ENCODE measurements at places on chromosomes 3 and 15.

GRCh38 chr15:91165850-91166249, 65.8 kb downstream of the SV2B start:
- DNase-seq, result no peak

DNA sequence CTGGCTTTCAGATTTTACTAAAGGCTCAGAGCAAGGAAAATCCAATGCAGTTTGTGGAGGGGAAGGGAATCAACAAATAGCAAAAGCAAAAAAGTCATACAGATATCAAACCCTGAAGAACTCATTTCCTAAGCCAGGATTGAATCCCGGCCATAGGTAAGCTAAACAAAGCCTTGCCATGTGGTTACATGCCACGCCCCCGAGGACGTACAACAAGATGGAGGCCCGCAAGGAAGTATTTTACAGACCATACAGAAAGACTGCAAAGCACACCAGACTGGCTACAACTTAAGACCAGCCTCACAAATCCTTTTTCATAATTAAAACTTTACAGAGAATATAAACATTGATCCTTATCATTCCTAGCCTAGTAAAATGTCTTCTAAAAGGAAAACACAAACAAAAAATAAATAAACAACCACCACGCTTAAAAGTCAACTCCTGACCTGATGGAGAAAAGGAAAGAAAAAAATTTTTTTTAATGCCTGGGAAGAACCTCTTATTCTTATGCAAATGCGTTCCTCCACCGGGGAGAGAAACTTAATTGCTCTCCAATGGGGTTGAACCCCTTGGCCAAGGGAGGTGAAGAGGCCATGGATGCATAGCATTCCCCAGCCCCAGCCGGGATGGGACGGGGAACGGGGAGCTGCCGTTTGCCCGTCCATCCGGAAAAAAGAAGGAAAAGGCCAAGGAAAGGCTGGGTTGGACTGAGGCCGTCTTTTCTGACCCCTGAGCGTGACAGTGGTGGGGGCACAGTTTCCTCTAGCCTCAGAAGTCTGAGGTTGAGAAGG, 39.3 kb downstream of the IL1RAP start:
- no peak for DNase-seq

DNA sequence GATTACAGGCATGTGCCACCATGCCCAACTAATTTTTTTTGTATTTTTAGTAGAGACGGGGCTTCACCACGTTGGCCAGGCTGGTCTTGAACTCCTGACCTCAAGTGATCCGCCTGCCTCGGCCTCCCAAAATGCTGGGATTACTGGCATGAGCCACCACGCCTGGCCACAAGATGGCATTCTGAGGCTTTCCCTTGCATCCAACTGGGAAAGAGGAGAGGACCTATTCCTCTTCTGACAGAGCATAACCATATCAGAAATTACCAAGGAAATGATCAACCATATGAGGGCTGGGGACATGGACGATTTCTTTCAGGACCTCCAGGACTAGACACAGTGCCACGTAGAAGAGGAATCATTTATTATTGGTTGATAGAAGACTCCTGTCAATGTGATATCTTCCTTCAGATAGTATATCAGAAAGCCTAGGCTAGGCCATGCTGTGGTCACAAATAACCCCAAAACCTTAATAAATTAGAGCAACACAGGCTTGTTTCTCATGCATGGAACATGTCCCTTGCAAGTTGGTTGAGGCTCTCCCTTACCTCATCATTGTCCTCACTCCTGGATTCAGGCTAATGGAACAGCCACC, 372.3 kb upstream of the IL12A start:
- no peak for DNase-seq

- no peak for DNase-seq
These were observed 103.3 kb upstream of the SLC2A2 start for GRCh38 chr3:171129827-171130226.

- DNase-seq, result no peak
These were observed 144.7 kb downstream of the OTOL1 start for GRCh38 chr3:161641287-161641686.

GRCh38 chr3:14810801-14811661, 7.7 kb upstream of the FGD5 start:
- no peak for DNase-seq

DNA sequence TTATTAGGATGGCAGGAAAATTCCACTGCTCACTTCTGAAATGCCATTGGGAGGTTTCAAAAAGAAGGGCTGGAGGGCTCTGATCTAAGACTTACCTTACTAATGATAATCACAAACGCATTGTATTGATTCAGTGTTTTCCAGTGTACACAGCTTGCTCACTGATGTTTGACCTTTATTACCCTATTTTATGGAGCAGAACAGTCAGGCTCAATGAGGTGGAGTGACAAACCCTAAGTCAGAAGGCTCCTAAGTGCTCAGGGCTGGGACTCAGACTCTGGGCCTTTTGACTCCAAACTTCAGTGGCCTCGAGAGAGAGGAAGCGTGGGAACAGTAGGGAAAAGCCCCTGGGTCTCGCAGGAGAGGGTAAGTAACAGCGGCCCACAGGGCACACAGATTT, 20.3 kb upstream of the RAD18 start:
- DNase-seq, result no peak

GRCh38 chr15:38690719-38691332, 126.2 kb upstream of the RASGRP1 start:
- DNase-seq, result no peak

DNA sequence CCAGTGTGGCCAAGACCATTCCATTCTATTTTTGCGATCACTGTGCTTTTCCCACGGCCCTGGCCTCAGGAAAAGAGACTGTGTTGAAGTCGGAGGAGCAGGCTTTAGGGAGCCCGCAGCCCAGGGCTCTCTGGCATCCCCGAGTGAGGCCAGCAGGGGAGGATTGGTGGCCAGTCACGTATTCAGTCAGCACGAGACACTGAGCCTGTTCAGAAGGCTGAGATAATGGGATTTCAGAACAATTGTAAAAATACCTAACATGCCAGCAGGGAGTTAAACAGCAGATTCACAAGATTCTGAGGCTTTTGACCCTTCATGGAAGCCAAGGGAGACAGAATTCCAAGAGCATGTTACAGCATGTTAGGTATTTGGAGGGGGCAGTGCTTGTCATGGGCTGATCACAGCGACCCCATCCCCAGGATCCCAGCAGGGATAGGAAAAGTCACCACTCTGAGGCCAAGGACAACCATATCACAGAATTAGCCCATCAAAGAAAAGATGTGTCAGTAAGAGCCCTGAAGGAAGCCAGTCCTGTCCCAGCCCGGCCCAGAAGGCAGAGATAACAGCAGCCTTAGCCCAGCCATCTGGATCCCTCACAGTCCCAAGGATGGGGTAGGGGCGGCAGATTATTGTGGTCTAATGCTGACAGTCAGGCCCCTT, 40.6 kb downstream of the AMOTL2 start:
- no peak for DNase-seq

GRCh38 chr3:123961508-123961856, 453 bp upstream of the CCDC14 start:
- no peak for DNase-seq

GRCh38 chr3:37713818-37714204, 147.9 kb upstream of the CTDSPL start:
- DNase-seq, result no peak

GRCh38 chr15:27017168-27017809, 46.3 kb downstream of the GABRG3 start:
- no peak for DNase-seq

GRCh38 chr3:161409858-161410257, 38.5 kb upstream of the SPTSSB start:
- no peak for DNase-seq

GRCh38 chr15:34654625-34655024, 71.2 kb upstream of the GOLGA8B start:
- DNase-seq, result no peak

GRCh38 chr3:172787019-172787418, 36.5 kb downstream of the ECT2 start:
- no peak for DNase-seq

GRCh38 chr3:77365152-77365551, 325.3 kb downstream of the ROBO2 start:
- no peak for DNase-seq

DNA sequence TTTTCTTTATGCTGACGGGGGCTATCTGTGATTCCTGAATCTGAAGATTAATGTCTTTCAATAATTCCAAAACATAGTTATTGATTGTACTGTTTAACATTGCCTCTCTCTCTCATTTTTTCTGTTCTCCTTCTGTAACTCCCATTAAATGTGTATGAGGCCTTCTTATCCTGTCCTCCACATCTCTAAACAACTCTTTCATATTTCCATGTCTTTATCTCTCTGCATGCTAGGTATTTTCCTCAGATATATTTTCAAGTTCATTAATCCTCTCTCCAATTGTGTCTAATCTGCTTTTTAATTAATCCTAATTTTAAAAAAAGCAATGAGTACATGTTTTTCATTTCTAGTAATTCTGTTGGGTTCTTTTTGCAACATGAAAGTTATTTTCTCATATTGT, 173.2 kb downstream of the TLE3 start:
- no peak for DNase-seq

- DNase-seq, result no peak
These were observed 812 bp downstream of the P4HTM start for GRCh38 chr3:48990636-48991469.

DNA sequence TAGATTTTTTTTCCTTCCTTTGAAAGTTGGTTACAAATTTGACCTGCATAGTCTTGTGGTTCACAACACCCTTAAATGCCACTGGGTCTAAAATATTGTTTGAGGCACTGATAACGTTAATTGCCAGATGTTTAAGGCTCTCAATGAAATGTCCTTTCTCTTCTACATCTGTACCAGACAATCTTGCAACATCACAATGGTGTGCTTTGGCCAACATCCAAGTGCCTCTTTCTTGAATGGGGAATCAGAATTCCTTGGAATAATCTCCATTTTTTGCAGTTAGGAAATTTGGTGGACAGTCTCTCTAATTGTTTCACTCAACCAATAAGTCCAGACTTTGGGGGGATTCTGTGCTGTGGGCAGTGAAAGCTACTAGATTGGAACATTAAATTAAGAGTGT, 26.0 kb upstream of the PEX5L start:
- DNase-seq, result no peak

DNA sequence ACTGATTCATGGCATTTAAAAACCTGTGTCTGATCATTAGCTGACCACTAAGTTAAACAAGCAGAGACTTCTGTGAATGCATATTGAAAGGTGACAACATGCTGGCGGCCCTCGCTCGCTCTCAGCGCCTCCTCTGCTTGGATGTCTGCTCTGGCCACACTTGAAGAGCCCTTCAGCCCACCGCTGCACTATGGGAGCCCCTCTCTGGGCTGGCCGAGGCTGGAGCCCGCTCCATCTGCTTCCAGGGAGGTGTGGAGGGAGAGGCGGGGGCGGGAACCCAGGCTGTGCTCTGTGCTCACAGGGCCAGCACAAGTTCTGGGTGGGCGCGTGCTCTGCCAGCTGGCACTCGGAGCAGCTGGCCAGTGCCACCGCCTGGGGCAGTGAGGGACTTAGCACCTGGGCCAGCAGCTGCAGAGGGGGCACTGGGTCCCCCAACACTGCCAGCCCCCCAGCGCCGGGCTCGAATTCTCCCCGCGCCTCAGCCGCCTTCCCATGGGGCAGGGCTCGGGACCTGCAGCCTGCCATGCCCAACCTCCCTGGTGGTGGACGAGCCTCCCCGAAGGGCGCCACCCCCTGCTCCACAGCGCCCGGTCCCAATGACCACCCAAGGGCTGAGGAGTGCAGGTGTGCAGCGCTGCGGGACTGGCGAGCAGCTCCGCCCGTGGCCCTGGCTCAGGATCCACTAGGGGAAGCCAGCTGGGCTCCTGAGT, 252.4 kb downstream of the ZIC4 start:
- DNase-seq, result no peak

GRCh38 chr3:96319166-96319565, 495.2 kb upstream of the EPHA6 start:
- DNase-seq, result no peak

- no peak for DNase-seq
These were observed 61.3 kb downstream of the BDH1 start for GRCh38 chr3:197494366-197495058.

GRCh38 chr3:72145506-72146380, 360.8 kb upstream of the PROK2 start:
- no peak for DNase-seq

DNA sequence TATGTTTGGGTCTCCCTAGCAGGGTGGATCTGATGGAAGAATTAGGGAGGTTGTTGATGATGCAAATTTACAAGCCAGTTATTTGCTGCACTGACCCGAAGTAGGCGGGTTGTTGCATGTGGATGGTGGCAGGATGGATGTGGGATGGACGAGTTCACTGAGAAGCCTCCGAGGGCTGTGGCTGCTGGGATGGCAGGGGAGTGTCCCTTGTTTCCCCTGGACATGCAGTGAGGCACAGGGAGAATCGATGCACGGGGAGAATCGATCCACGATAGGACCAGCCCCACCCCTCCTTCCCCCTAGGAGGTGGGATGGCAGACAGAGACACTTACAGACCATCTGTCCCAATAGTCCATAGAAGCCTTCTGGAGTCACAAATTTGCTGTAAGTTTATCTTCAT, 31.0 kb upstream of the KLF13 start:
- no peak for DNase-seq

GRCh38 chr3:191292243-191293015, 36.8 kb upstream of the CCDC50 start:
- no peak for DNase-seq

DNA sequence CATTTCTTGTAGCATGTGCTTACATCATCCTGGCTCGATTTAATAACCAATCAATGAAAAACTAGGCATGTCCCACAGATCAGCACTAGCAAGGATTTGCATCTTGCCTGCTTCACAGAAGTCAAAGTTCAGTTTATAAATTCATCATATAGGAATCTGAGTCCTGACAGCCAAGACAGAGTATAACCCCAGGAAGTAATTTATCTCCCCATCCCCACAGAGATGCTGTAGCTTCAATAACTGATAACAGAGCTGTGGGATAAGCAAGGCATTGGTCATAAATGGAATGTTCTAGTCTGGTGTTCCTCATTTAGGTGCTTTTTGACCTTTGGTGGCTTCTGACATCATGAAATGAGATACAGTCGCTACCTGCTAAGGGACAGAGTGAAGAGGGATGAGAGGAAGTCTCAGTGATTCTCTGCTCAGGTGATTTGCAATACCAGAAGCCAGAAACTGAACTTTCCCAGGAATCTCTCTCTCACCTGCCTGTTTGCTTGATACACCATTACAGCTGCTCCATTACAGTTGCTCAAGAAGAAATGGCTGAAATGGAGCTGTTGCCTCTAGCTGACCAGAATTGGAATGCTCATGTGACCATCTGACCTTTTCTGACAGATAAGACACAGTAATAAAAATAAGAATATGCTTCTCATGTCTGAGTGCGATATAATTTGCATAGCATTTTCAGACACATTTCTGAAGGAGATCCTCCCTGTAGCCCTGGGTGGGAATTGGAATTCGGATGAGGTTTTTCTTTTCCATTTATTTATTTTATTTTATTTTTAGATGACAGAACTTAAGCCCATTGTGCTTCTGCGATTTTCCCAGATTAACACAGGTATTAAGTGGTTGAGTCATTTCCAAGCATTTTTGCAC, 217.1 kb upstream of the KCNMB2 start:
- DNase-seq, result no peak

GRCh38 chr3:143957453-143957852, 14.2 kb upstream of the DIPK2A start:
- DNase-seq, result no peak

DNA sequence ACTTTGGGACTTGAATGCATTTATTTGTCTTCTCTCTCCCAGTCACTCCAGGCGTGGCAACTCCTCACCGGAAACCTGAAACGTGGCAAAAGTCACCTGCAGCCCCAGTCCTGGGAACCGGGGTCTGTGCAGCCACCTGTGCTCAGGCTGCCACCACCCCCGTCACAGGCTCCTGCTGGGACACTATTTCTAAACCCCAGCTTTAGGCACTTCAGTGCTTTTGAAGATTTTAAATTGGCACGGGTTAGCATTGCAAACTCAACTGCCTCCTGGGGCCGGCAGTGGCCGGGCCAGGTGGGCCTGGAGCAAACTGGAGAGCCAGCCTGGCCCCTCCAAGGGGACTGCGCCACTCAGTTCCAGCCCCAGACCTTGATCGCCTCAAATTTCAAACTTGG, 146.7 kb upstream of the IQSEC1 start:
- DNase-seq, result no peak
